ENCODE measurements at places on chromosomes 12 and 14. TPM values are rescaled to one million over a fixed set of nuclear protein-coding genes. Genes with fewer than 3 reads are reported as not detected.

MYO1H gene
- polyA plus RNA-seq: not detected

NKX2-1 gene
- not detected for polyA plus RNA-seq

TTC5 gene
- 19.2 TPM for polyA plus RNA-seq

GYS2 gene
- polyA plus RNA-seq: not detected

DDX23 gene
- polyA plus RNA-seq: 69.1 TPM

TOMM20L gene
- not detected for polyA plus RNA-seq

MAP3K9 gene
- polyA plus RNA-seq: 1.3 TPM

GRCh38 chr12:29039013-29039412, 110.1 kb upstream of the FAR2 start:
- no peak for DNase-seq

GRCh38 chr12:14905269-14906004, 19.8 kb upstream of the MGP start:
- DNase-seq: no peak

GRCh38 chr14:22338917-22339715, 249.9 kb downstream of the DAD1 start:
- DNase-seq: no peak

GRCh38 chr14:61326847-61327246, 5.5 kb downstream of the PRKCH start:
- no peak for DNase-seq

DNA sequence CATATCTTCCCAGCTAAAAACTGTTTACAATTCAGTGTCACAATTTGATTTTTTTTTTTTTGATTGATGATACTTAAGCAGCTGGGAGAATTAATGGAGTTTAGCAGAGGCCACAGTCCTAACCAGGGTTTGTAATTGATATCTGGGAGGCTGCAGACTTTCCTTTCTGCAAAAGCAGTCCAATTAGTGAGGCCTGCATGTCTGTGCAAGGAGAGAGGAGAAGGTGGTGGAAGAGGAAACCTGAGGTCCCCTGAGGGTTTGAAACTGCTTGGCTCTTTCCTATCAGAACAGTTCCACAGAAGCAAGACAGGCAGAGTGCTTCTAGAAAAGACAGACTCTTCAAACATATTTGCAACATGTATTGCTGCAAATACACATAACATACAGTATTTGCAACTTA, 160.8 kb upstream of the KRR1 start:
- no peak for DNase-seq

- no peak for DNase-seq
Observed at GRCh38 chr12:27299102-27299501, 33.5 kb upstream of the BMAL2 start.

- DNase-seq: no peak
Observed at GRCh38 chr12:114069507-114069906, 103.4 kb upstream of the RBM19 start.

DNA sequence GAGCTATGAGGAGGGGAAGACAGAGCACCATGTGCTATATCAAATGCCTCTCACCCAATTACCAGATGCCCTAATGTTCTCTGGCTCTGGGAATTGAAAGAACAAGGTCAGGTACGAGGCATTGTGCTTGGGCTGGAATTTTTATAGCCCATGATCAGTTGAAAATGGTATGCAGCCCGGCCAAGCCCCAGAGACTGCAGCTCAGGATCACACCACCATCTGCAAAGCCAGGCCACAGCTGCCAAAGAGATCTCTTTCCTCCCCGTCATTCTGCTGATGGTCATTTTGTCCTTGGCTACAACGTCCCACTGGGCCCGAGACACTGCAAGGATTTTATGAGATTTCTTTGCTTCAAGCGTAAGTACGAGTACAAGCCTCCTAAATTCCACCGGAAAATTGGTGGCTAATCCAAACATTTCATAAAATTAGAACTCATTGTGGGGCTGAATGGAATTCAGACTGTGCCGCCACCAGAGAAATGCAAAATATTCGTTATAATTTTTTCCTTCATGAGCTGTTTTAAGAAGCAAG, 15.1 kb downstream of the NUAK1 start:
- DNase-seq: no peak

- DNase-seq: no peak
Observed at GRCh38 chr14:33584697-33585096, 366.2 kb downstream of the EGLN3 start.

DNA sequence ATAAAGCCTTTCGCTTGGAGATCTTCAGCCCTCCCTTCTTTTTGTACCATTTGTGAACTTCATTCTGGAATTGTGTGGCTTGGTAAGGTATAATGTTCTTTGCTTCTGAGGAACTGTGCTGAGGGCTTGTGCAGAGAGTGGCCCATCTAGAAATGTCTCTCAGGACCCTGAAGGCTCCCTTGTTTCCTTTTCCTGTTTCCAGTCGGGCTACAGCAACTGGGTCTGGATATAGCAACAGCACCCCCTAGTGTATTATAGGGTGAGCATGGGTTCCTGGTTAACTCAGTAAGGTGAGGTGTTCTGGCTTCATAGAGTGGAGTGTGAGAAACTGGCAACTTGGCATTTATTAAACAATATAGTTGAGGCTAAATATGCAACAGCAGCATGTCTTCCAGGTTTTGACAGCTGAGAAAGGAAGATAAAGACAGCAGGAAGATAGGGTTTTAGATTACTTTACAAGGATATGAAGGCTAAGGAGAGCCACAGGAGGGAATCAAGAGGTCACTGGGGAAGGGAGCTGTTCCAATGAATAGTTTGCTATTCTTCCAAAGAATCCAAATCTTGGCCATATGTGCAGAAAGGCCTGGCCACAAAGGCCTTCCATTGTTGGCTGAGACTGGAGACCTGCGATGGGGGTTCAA, 49.1 kb upstream of the RNU6-8 start:
- DNase-seq: peak; percentile 36

- no peak for DNase-seq
Observed at GRCh38 chr12:52521568-52522266, 1.5 kb upstream of the KRT5 start.

GRCh38 chr12:76085520-76085868, 1.0 kb upstream of the NAP1L1 start:
- no peak for DNase-seq

DNA sequence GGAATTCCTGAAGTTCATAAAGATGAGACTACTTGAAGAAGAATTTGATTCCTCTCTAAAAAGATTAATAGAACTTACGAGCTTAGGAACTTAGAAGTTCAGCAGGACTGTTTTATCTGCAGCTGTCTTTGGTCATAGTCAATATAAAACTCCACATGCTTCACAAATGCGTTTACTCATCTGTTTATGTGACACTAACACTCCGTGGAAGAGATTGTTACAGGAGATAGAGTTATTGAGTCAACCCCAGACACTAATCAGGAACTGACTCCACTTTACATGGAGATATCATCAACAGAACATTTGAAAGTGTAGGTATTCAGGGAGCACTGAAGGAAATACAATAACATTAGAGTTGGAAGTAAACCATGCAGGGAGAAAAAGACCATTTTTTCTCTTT, 92.8 kb downstream of the LRFN5 start:
- no peak for DNase-seq

- no peak for DNase-seq
Observed at GRCh38 chr12:94458877-94459727, 565 bp downstream of the CEP83 start.

- no peak for DNase-seq
Observed at GRCh38 chr12:50166799-50167048, 445 bp downstream of the CERS5 start.

GRCh38 chr12:88870000-88870737, 289.9 kb upstream of the KITLG start:
- no peak for DNase-seq

DNA sequence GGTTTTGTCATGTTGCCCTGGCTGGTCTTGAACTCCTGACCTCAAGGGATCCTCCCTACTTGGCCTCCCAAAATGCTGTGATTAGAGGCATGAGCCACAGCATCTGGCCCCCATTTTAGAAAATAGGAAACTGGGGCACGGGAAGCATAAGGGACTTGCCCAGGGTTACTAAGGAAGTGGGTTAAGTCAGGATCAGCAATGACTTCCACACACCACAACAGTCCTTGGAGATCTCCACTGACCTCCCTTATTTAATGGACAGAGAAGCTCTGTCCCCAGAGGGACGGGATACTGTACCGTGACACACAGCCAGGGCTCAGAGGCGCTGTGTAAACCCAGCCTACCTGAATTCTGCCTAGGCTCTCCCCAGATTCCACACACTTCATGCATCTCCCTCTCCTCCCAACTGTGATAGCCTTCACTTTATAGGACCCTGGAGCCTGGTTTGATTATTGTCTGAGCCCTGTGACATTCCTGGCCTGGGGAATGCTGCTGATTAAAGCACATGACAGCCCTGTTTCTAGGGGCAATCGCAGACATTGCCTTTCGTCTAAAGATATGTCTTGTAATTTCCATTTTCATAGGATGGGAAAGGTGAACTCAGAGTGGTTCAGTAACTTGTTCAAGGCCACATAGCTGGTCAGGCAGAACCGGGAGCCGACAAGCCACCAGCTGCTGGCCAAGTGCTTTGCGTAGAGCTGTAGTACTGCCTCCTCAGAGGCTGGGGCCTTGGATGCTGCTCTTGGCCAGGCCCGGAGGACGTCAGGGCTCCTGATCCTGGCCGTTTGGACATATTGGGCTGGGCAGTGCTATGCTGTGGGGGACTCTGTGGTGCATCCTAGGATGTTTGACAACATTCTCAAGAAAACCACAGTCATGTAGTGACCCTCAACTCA, 20.8 kb downstream of the SERPINA1 start:
- no peak for DNase-seq

DNA sequence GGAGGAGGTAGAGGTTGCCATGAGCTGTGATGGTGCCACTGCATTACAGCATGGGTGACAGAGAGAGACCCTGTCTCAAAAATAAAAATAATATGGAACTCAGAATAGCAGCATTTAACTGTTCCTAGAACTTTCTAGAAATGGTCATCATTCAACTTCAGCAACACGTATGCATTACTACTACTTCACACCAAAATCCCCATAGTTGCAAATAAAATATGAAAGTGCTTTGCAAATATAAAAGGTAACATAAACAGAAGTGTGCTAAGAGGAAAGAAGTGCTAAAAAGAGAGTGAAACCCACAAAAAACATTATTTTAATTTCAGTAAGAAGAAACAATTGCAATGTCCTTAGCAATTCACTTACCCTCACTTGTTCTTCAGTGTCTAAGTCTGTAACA, 169.7 kb upstream of the NUDT4 start:
- DNase-seq: no peak

GRCh38 chr14:70416338-70416724, 559 bp downstream of the SYNJ2BP start:
- no peak for DNase-seq

GRCh38 chr12:14774906-14775635, 28.2 kb downstream of the WBP11 start:
- DNase-seq: no peak

DNA sequence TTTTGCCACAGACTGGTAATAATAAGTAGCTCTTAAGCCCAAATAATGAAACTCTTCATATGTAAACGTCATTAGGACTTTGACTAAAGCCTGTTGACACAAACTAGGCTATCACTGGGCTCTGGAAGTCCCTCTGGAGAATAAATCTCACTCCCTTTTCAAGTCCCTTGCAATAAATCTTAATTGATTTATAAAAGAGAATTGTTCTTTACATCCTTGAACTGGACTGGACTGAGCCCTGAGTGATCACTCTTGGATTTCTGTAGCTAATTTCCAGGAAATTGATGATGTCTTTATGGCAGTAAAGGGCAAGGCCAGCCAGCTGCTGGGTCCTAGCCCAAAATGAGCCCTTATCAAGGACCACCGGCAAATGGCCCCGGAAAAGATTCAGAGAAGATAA, 1162.7 kb downstream of the BCL11B start:
- DNase-seq: no peak

DNA sequence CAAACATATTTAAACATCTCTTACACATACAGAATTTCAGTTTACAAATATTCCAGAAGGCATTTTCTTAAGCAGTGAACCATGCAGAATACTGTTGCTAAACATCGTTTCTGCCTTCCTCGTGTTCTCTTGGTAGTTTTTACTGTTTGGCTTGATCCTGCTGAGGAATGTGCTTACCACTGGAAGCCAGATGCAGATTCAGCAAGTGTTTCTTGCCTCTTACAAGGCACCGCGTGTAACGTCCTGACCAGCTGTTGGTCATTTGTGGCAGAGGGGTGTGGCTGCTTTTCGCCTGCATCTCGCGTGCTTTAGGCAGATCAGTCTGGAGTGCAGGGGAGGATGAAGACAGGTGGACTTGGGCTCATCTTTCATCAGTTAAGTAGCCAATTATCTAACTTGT, 12.4 kb downstream of the EIF2B1 start:
- no peak for DNase-seq

DNA sequence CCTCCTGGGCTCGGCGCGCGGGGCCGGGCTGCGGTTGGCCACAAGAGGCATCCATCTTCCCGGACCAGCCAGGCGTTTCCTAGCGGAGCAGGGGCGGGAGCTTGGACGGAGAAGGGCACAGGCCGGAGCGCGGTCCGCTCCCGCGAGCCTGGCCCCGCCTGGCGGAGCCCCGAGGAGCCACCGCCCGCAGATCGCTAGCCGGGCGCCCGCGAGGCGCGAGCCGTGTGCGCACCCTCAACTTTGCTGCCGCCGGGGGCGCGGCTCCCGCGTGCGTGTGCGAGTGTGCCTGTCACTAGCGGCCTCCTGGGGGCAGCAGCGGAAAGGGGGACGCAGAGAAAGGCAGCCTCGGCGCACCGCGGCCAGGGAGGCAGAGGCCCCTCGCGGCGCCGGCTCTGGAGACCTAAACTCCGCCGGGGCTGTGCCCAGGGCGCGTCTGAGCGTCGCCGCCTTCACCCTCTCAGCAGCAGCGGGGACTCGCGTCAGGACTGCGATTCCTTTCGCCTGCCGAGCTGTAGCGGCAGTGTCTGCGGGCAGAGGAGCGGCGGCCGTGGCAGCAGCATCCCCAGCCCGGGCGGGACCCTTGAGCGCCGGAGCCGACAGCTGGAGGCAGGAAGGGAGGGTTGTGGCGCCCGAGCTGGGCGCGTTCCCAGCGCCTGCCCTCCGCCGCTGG, 644 bp upstream of the SRGAP1 start:
- peak; percentile 28 for DNase-seq

GRCh38 chr12:20282401-20282800, 85.9 kb upstream of the PDE3A start:
- DNase-seq: no peak

- no peak for DNase-seq
Observed at GRCh38 chr12:32698285-32698684, 19.2 kb downstream of the DNM1L start.

DNA sequence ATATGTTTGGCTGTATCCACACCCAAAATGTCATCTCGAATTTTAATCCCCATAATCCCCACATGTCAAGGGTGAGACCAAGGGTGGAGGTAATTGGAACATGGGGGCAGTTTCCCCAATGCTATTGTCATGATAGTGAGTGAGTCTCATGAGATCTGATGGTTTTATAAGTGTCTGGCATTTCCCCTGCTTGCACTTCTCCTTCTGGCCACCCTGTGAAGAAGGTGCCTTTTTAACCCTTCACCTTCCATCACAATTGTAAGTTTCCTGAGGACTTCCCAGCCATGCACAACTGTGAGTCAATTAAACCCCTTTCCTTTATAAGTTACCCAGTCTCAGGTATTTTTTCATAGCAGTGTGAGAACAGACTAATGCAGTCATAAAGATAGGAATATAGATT, 216.7 kb upstream of the SSTR1 start:
- DNase-seq: no peak

- no peak for DNase-seq
Observed at GRCh38 chr14:20503898-20504297, 1.4 kb upstream of the RNASE10 start.

- peak; percentile 53 for DNase-seq
Observed at GRCh38 chr12:10721651-10722501, 1.2 kb downstream of the YBX3 start.
